Stimulated activated memory B cell treated with anti-CD40 and anti-IgM and Interleukin-4, amounts not matched to agents 10 μg/mL and 1 μg/mL and 100 μg/mL, for 72 hours (primary cell): ENCODE measurements at places on chromosomes 16 and 17.

GRCh38 chr16:86371083-86371803 is 139.1 kb upstream of the FOXF1 start:
- H3K36me3 ChIP-seq: no peaks in the 10 kb centered on the region
- H3K4me3 ChIP-seq: no peak overlapping the region
- peaks cover 52% of the 10 kb centered on the region for H3K27me3 ChIP-seq
- ATAC-seq: no peak
- no peaks in the 10 kb centered on the region for H3K4me1 ChIP-seq
- H3K27ac ChIP-seq: no peak overlapping the region

DNA sequence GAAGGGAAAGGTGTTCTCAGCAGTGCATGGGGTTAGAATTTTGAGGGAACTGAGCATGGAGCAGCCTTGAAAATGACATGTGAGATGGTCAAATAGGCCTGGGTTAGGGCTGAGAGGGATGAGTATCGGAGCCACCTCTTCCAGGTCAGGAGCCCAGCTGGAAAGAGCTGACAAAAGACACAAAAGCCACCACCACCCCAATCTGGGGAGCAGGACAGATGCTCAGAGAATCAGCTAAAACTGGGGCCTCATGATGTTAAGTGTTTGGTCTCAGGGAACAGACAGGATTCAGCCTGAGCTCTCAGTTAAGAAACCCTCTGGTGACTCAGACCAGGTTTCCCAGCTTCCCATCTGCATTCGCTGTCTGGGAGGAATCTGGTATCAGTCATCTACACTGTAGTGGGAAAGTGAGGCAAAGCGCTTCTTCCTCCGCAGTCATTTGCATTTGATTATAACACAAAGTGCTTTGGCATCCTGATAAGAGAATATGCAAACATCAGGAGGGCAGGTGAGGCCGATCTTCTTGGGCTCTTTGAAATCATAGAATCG is 2.6 kb downstream of the WNT9B start:
- no peaks in the 10 kb centered on the region for H3K36me3 ChIP-seq
- no peak overlapping the region for H3K4me3 ChIP-seq
- H3K4me1 ChIP-seq: peaks cover 10% of the 10 kb centered on the region
- H3K27me3 ChIP-seq: peaks cover 72% of the 10 kb centered on the region

DNA sequence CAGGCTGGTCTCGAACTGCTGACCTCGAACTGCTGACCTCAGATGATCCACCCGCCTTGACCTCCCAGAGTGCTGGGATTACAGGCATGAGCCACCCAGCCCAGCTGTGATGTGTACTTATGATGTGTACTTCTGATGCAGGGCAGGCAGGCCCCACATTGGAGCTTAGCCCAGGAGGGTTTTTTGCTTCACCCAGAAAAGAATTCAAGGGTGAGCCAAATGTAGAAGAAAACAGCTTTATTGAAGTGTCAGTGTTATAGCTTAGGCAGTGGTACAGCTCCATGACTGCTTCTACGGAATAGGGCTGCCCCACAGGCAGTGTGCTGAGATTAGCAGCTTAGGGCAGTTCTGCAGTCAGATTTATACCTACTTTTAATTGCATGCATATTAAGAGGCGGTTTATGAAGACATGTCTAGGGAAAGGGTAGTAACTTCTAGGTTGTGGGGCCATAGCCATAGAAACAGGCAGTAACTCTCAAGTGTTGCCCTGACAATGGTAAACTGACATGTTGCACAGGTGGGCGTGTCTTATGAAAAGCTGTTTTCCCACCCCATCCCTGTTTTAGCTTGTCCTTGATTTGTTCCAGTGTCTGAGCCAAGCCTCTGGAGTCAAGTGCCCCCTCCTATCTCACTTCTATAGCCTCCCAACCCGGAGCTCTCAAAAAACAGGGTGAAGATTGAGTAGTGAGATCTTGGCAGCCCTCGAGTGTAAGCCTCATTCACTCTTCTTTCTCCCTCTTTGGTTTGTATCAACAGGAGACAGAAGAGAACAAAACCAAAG is 24.1 kb upstream of the POLR3E start:
- H3K4me1 ChIP-seq: no peaks in the 10 kb centered on the region
- no peak overlapping the region for H3K27ac ChIP-seq
- no peaks in the 10 kb centered on the region for H3K27me3 ChIP-seq
- no peak overlapping the region for H3K4me3 ChIP-seq
- ATAC-seq: no peak
- H3K36me3 ChIP-seq: peaks cover 61% of the 10 kb centered on the region

GRCh38 chr16:87064731-87065445 is 252.3 kb downstream of the C16orf95 start:
- peak overlapping the region; percentile 63 for H3K4me3 ChIP-seq
- peaks cover 26% of the 10 kb centered on the region for H3K4me1 ChIP-seq
- peaks cover 79% of the 10 kb centered on the region for H3K27me3 ChIP-seq
- no peak for ATAC-seq

GRCh38 chr17:3799181-3799945 is 1.6 kb downstream of the ITGAE start:
- H3K4me1 ChIP-seq: peaks cover 86% of the 10 kb centered on the region
- H3K36me3 ChIP-seq: peaks cover 22% of the 10 kb centered on the region
- H3K4me3 ChIP-seq: no peak overlapping the region
- no peaks in the 10 kb centered on the region for H3K27me3 ChIP-seq
- peak overlapping the region; percentile 99 for H3K27ac ChIP-seq
- no peak for ATAC-seq

- no peak for ATAC-seq
- H3K27me3 ChIP-seq: peaks cover 9% of the 10 kb centered on the region
- H3K36me3 ChIP-seq: no peaks in the 10 kb centered on the region
- H3K4me3 ChIP-seq: peak overlapping the region; percentile 14
- peak overlapping the region; percentile 61 for H3K27ac ChIP-seq
Measured at GRCh38 chr17:10118788-10119130, 79.6 kb downstream of the GAS7 start.

GRCh38 chr16:15897834-15898254 is 9.4 kb upstream of the CEP20 start:
- no peaks in the 10 kb centered on the region for H3K36me3 ChIP-seq
- peak overlapping the region; percentile 25 for H3K4me3 ChIP-seq
- peak overlapping the region; percentile 76 for H3K27ac ChIP-seq
- peak; percentile 60 for ATAC-seq

- peaks cover 24% of the 10 kb centered on the region for H3K27me3 ChIP-seq
- H3K36me3 ChIP-seq: no peaks in the 10 kb centered on the region
Measured at GRCh38 chr16:82105107-82105506, 64.9 kb downstream of the MPHOSPH6 start.

- H3K4me3 ChIP-seq: no peak overlapping the region
- H3K36me3 ChIP-seq: peaks cover 76% of the 10 kb centered on the region
- peaks cover 7% of the 10 kb centered on the region for H3K4me1 ChIP-seq
- no peak overlapping the region for H3K27ac ChIP-seq
- no peaks in the 10 kb centered on the region for H3K27me3 ChIP-seq
Measured at GRCh38 chr17:4049546-4049945, 85.3 kb upstream of the ATP2A3 start.

GRCh38 chr17:17384291-17384615 is 81.1 kb downstream of the NT5M start:
- H3K27me3 ChIP-seq: peaks cover 53% of the 10 kb centered on the region
- no peaks in the 10 kb centered on the region for H3K36me3 ChIP-seq
- H3K4me3 ChIP-seq: no peak overlapping the region

DNA sequence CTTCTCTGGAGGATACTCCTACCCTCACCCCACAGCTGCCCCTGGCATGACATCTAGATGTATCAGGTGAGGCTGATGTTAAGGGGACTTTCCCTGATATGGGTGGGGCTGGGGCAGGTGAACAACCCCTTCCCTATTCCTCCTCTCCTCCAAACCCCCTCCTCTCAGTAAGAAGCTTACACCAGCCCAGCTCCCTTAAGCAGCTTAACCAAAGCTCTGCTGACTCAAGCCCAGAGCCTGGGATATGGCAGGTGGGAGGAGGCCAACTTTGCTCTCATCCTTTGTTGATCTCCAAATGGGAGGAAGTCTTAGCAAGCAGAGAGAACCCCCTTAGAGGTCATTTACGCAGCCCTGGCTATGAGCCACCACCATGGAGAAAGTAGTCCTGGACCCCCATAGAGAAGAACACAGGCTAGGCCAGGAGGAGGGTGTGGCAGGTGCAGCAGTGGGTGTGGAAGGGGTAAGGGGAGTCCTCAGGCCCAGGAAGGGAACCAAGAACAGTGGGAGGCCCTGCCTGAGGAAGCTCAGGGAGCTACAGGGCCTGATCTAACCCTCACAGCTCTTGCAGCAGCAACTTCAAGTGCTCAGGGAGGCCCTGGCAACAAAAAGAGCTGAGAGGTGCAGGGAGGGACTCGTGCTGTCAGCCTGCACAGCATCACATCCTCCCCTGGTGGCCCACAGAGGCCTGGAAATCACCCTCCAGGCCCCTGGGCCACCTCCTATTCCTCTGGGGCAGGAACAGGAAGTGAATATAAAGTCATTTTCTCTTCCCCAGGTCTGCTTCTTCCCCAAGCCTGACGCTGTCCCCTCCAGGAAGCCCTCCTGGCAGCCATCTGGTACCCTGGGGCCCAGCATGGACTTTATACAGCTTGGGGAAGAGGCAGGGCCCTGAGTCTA is 2.9 kb downstream of the UNC119 start:
- peak overlapping the region; percentile 15 for H3K4me3 ChIP-seq
- no peaks in the 10 kb centered on the region for H3K27me3 ChIP-seq
- peaks cover 26% of the 10 kb centered on the region for H3K36me3 ChIP-seq
- H3K27ac ChIP-seq: peak overlapping the region; percentile 86
- peaks cover 80% of the 10 kb centered on the region for H3K4me1 ChIP-seq

GRCh38 chr17:77676237-77676661 is 282.3 kb upstream of the TNRC6C start:
- H3K4me3 ChIP-seq: no peak overlapping the region
- H3K27ac ChIP-seq: no peak overlapping the region
- no peak for ATAC-seq
- peaks cover 44% of the 10 kb centered on the region for H3K27me3 ChIP-seq

- peaks cover 38% of the 10 kb centered on the region for H3K4me1 ChIP-seq
- no peaks in the 10 kb centered on the region for H3K27me3 ChIP-seq
- peaks cover 25% of the 10 kb centered on the region for H3K36me3 ChIP-seq
- H3K27ac ChIP-seq: no peak overlapping the region
- no peak for ATAC-seq
Measured at GRCh38 chr17:80221351-80222105, 1.3 kb downstream of the SLC26A11 start.

DNA sequence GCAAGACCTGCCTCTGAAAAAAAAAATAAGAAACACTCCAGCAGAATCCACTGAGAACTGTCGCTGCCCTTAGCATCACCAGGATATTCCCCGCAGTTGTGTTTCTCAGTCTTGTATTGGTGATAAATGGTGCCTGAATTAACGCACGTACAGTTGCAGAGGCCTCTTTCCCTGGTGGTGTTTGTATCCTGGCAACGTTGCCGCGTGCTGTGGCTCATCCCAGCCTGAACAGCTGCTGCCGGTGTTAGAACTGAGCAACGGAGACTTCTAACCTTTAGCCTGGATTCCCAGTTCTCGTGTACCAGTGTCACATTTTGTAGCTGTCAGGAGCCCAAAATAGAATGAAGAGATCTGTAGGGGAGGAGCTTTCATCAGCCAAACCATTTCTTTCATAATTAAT is 4.8 kb downstream of the MLYCD start:
- no peaks in the 10 kb centered on the region for H3K27me3 ChIP-seq
- no peak for ATAC-seq
- H3K36me3 ChIP-seq: peaks cover 32% of the 10 kb centered on the region
- peaks cover 41% of the 10 kb centered on the region for H3K4me1 ChIP-seq

DNA sequence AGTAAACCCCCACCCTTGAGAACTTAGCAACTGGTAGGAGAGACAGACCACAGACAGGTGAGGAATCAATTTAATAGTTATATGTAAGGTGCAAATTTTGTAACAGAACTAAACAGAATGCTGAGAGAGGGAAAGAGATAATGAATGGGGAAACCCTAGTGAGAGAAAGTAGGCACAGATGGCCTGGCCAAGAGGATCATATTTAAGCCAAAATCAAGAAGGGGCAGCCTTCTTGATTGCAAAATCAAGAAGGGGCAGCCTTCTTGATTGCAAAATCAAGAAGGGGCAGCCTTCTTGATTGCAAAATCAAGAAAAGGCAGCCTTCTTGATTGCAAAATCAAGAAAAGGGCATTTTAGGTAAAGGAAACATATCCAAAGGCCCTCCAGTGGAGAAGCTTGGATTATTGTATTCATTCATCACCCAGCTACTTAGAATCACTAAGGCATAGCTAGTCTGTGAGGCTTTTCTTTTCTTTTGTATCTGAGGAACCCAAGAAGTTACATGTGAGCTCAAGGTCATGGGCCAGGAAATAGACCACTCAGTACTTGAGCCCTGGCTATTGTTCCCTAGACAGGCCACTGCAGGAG is 190.6 kb downstream of the CYLD start:
- H3K4me1 ChIP-seq: no peaks in the 10 kb centered on the region
- no peak overlapping the region for H3K4me3 ChIP-seq
- H3K36me3 ChIP-seq: no peaks in the 10 kb centered on the region
- H3K27ac ChIP-seq: no peak overlapping the region
- no peak for ATAC-seq

DNA sequence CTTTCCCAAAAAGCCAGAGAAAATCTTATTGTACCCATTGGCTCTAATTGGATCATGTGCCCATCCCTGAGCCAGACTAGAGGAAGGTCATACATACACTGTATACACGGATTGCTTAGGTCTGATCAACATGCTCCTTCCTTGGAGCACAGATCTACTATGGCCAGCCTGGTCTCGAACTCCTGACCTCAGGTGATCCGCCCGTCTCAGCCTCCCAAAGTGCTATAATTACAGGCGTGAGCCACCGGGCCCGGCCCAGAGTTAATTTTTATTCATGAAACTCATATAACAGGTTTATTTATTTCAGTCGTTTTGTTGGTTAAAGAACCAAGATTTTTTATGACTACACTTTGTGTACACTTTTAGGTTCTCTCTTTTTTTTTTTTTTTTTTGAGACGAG is 1.2 kb upstream of the TAOK1 start:
- no peak for ATAC-seq
- no peaks in the 10 kb centered on the region for H3K27me3 ChIP-seq
- H3K4me1 ChIP-seq: peaks cover 36% of the 10 kb centered on the region
- H3K4me3 ChIP-seq: no peak overlapping the region

DNA sequence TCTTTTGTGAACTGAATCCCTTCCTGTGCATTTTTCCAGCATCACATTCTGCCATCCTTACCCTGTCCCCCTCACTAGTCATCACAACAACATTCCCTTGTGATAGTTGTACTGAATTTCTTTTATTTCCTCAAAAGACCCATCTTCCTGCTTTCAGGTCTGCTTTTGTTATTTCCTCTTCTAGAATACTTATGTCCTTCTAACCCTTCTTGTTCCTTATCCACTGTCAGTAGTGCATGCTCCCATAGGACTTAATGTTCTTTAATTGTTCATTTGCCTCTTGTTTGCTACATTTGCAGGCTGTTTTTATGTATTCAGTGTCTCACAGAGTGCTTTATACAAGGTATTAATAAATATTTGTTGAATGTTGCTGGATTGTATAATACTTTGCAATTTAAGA is 73.0 kb downstream of the BCAS3 start:
- no peak overlapping the region for H3K27ac ChIP-seq
- peaks cover 8% of the 10 kb centered on the region for H3K4me1 ChIP-seq
- no peak for ATAC-seq

- no peak for ATAC-seq
- no peaks in the 10 kb centered on the region for H3K4me1 ChIP-seq
- no peak overlapping the region for H3K27ac ChIP-seq
- H3K36me3 ChIP-seq: no peaks in the 10 kb centered on the region
Measured at GRCh38 chr16:49598383-49599170, 225.0 kb downstream of the C16orf78 start.

- no peaks in the 10 kb centered on the region for H3K4me1 ChIP-seq
- peaks cover 39% of the 10 kb centered on the region for H3K27me3 ChIP-seq
- H3K36me3 ChIP-seq: no peaks in the 10 kb centered on the region
Measured at GRCh38 chr16:84937196-84938005, 73.9 kb downstream of the ZDHHC7 start.
